ENCODE measurements at places on chromosomes 6 and 20.

GRCh38 chr6:13915561-13916229, 9.1 kb upstream of the RNF182 start:
- DNase-seq, result no peak

DNA sequence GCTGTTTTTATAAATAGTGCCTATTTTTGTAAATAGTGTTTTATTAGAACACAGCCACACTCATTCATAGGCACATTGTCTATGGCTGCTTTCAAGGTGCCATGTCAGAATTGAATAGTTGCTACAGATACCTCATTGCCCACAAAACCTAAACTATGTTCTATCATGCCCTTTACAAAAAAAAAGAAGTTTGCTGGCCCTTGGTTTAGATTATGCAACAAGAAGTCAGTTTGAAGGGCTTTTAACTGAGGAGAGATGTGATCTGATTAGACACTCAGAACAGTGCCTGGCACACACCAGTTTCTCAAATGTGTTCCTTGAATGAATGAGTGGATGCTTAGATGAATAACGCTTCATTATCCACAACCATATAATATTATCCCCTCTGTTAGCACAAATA, 366.1 kb downstream of the MAFB start:
- no peak for DNase-seq

GRCh38 chr6:13474360-13474759, 13.0 kb downstream of the GFOD1 start:
- DNase-seq, result no peak

- DNase-seq, result no peak
Observed at GRCh38 chr20:62349556-62350097, 17.5 kb downstream of the LAMA5 start.

DNA sequence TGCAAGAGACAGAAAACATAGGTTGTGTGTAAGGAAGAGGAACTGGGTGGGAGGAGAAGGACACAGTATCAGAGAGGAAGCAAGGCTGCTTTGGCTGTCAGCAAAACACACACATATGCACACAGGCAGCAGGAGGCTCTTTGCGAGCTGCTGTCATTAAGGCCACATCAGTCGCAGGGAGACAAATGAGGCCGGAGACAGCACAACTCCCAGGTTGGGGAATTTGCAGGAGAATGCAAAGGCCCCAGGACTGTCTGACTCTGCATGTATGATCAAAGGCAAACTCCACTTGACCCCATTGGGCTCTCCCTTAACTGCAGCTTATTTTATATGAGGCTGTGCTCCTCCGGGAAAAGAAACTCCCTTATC, 35.3 kb downstream of the METTL24 start:
- DNase-seq, result no peak

DNA sequence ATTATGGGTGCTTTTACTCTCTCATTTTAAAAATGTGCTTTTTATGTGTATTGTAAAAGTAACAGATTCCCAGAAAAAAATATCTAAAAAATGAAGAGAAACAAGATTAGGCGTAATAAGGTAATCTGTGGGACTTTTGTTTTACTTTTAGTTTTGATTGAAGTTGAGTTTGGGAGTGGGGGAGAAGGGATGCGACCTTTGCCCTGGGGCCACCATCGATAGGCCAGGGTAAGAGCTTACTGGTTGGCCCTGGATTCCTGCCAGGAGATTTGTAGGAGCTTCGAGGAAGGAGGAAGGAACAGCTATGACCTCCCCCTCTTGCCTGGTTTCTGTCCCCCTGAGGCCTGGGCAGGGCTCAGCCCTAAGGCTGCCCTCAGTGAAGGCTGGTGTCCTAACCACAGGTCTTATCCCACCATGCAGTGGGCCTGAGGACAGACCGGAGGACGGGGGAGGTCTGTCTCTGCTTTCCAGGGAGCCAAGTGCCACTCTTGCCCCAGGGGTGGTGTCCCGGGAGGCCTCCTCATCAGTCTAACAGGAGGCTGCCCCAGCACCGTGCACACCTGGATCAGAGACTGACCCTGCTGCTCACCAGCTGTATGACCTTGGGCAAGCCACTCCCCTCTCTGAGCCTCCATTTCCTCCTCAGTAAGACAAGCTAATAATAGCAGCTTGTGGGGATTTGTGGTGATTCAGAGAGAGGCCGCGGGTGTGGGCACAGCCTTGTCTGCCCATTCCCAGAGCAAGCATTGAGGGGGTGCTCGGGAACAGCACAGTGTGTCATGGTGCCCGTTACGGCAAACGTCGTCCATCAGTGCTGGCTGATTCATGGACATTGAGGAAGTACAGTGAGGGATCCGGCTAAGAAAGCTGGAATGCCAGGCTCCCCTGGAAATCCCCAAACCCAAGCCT, 21.2 kb downstream of the TGM2 start:
- DNase-seq, result no peak

- DNase-seq, result no peak
Observed at GRCh38 chr6:108693430-108694154, 132.9 kb downstream of the FOXO3 start.

GRCh38 chr20:44598423-44599305, 16.3 kb downstream of the PKIG start:
- DNase-seq, result no peak

- DNase-seq, result peak; percentile 62
Observed at GRCh38 chr6:32244946-32245398, 21.1 kb upstream of the NOTCH4 start.

DNA sequence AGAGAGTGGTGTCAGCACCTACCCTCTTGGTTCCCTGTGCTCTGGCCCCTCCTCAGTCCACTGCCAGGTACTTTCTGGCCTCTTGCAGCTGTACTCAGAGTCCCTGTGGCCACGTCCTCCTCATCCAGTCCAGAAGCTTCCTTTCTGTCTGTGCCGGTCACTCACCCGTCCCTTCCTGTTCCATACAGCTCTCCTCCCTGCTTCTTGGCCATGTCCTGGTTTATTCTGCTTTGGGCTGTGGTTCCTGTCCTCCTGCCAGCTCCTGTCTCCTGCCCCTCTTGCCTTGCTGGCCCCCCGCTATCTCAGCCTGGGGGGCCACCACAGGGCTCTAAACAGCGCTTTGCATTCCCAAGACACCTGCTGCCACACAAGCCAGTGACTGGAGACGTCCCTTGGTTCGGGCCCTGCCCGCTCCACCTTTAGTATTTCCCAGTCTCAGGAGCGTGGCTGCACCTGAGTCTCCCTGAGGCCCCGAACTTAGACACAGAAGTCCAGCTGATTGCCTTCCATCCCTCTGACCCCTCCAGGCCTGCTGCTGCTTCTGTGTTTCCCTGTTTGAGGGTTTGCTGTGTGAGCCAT, 15.5 kb upstream of the RBM38 start:
- DNase-seq, result no peak

- no peak for DNase-seq
Observed at GRCh38 chr6:12331474-12331873, 41.3 kb downstream of the EDN1 start.

- no peak for DNase-seq
Observed at GRCh38 chr6:149503872-149504271, 19.1 kb upstream of the ZC3H12D start.

DNA sequence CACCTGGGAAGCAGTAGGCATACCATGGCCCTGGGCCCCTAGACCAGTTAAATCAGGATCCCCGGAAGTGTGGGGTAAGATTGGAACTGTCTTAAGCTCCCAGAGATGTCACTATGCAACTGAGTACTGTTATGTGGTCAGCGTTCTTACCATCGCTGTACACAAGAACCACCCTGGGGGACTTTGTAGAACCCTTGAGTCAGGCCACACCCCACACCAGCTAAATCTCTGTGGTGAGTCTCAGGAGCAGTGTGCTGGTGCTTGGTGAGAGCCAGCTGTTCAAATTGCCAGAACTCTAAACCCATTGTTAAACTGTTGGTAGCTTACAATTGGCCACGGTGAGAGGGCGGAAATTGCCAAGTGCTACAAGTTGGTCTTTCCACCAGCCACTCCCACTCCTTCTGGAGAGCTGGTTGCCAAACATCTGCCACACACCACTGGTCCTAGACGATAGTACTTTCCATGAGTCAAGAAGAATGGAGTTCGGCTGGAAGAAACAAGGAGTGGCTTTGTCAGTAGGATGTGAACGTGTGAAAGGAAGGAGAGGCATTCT, 80.5 kb upstream of the SYNDIG1 start:
- DNase-seq, result no peak

DNA sequence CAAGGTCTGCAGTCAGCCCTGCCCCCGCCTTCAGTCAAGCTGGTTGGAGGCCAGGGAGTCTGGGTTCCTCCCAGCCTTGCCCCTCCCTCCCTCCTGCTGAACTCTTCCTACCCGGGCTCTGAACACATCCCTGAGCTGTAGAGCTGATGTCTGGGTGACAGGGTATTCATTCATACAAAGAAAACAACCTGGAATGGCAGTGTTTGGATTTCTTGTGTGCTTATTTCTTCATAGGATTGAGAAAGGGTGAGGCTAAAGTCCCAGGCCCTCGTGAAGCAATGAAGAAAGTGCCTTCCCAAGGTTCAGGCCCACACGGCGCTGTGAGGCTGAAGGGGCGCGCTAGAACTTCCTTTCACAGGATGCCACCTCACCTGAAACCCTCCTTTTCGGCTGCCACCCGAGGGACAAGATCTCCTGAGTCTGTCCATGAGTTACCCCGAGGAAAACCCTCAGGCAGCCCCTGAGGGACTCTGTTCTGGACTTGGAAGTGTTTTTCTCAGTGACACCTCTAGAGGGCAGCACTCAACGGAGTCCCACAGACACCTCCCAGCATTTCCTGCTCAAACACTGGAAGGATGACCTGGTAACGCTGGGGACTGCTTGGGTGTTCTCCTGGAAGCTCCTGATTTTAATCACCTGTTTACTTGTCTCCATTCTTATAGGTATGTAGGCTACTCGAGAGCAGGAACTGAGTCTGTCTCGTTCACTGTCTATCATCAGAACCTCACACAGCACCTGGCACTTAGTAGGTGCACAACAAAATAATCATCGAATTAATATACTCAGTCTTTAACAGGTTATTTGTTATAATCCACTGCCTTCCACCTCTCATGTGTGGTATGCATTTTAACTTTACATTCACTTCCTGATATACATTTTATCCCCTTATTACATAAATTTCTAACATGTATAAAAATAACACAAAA, 11.8 kb upstream of the GSTA1 start:
- DNase-seq, result no peak

DNA sequence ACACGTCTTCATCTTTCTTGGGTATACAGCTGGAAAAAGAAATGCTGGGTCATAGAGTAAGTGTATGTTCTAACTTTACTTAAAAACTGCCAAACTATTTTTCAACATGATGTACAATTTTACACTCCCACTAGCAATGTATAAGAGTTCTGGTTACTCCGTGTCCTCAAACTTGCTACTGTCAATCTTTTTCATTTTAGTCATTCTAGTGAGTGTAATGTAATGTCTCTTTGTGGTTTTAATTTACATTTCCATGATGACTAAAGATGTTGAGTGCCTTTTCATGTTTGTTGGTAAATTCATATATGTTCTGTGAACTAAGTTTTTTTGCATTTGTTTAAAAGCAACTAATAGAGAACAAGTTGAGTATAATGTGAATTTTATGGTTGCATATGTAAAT, 43.9 kb downstream of the ATG5 start:
- no peak for DNase-seq

GRCh38 chr6:151034825-151035781, 169.6 kb downstream of the MTHFD1L start:
- no peak for DNase-seq

- no peak for DNase-seq
Observed at GRCh38 chr6:118712969-118713368, 61.6 kb upstream of the CEP85L start.

- DNase-seq, result no peak
Observed at GRCh38 chr6:79868098-79868722, 79.1 kb downstream of the ELOVL4 start.

DNA sequence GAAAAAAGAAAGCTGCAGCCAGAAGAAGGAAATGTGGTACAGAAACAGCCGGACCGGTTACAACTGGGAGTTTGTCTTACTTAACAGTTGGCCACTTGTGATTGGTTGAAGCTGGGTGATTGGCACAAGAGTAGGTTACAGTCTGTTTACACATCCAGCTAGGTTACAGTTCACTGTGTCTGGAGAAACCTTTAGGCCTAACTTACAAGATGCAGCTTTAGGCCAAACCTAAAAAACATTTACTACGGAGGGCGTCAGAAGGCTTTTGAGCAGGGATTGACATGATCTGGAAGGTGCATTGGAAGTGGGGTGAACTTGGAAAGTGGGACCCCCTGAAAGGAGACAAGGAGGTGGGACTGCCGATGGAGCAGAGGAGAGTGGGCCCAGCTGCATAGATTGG, 122.3 kb downstream of the BANF2 start:
- DNase-seq, result no peak

GRCh38 chr6:81138236-81138635, 614.2 kb downstream of the TENT5A start:
- DNase-seq, result no peak

DNA sequence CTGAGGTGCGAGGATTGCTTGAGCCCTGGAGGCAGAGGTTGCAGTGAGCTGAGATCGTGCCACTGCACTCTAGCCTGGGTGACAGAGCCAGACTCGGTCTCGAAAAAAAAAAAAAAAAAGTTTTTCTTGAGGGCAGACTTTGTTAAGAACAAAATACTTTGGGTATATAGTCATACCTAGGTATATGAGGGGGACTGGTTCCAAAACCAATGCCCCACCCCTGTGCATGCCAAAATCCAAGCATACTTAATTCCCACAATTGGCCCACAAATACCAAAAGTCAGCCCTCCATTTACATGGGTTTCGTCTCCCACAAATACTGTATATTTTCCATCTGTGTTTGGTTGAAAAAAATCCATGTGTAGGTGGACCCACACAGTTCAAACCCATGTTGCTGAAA, 119.9 kb downstream of the INSM1 start:
- DNase-seq, result no peak

DNA sequence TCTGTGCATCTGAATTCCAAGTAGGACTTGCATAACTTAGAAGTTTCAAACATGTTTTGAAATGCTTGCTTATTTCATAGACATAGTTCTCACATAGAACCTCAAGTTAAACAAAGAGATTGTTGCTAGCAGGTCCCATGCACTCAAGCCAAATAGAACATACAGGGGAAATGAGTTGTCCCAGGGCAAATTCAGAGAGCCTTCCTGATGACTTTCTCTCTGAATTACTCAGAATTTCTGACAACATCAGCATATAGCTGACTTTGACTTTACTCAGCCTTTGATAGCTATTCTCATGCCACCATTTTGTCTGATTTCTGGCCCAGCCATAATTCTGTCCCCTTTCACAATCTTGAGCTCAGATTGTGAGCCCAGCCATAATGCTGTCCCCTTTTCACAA, 333.2 kb upstream of the PLCB4 start:
- DNase-seq, result no peak

GRCh38 chr6:112027942-112028674, 25.8 kb upstream of the CCN6 start:
- DNase-seq, result peak; percentile 20

GRCh38 chr6:164167873-164168405, 753.4 kb downstream of the QKI start:
- DNase-seq, result no peak

- no peak for DNase-seq
Observed at GRCh38 chr20:41714030-41714429, 95.9 kb upstream of the CHD6 start.

DNA sequence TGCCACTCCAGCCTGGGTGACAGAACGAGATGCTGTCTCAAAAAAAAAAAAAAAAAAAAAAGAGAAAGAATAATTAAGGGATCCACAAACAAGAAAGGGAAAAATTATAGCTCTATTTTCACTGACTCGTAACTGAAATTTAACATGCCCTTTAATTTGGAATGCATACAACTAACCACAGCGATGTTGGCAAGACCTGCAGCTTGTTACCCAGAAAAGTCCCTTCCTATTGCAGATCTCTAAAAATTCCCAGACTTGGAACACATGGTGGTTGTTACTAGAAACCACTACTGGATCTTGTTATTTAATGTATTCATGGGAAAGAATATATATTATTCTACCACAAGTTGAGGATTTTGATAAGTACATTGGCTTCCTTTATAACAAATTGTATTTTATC, 27.8 kb upstream of the SMIM28 start:
- DNase-seq, result no peak

GRCh38 chr6:5303682-5304081, 42.4 kb downstream of the FARS2 start:
- no peak for DNase-seq

Data from central memory CD8-positive, alpha-beta T cell (primary cell).